ENCODE measurements at places on chromosomes 2 and 18.

GRCh38 chr2:121019756-121020155 lies 265.2 kb downstream of the TFCP2L1 start:
- DNase-seq: no peak

GRCh38 chr2:184524551-184525382 lies 73.6 kb upstream of the ZNF804A start:
- DNase-seq: no peak

DNA sequence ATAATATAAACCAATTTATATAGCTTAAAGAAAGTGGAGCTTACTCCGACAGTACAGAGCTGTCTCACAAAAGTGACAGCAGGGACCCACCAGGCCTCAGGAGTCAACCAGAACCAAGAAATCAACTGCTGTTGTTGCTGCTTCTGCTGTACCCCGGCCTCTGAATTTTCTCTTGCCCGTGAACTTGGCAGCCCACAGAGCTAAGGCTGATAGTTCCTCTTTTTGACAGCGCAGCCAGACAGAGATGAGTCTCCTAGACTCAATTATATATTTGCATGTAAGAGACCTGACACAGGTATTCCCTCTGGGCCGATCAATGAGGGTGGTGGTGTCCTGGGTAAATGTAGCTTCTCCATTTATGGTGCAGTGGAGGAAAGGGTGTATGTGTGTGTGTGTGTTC lies 109.4 kb downstream of the KCTD1 start:
- DNase-seq: no peak

DNA sequence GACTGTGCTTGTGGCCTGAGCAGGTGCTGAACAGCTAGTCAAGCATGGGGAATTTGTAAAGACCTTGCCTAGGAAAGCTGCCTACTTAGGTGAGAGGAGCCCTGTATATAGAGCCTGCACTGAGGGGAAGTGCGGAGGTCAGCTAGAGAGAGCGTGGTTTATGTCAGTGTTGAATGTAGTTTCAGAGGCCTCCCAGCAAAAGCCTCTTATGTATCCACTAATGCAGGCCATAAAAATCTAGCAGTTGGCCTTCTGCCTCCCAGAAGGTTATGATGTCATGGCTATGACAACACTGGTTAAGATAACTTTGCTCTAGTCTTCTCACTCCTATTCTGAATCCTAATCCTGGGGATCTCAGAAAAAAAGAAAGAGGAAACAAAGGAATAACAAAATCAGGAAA lies 88.9 kb downstream of the ASXL3 start:
- DNase-seq: no peak

- no peak for DNase-seq
Measured at GRCh38 chr2:9714630-9715214, 83.9 kb upstream of the YWHAQ start.

All from ELF-1 (cell line).